ENCODE measurements at places on chromosomes 5 and 9. TPM values are rescaled to one million over a fixed set of nuclear protein-coding genes. Genes with fewer than 3 reads are reported as not detected.

The TYRP1 gene
- not detected for total RNA-seq

The OR2V2 gene
- not detected for total RNA-seq

The NMUR2 gene
- not detected for total RNA-seq

The CYLC2 gene
- not detected for total RNA-seq

The IL33 gene
- total RNA-seq, result 1.2 TPM

The GCNT4 gene
- 2.5 TPM for total RNA-seq

The DAPK1 gene
- 1.0 TPM for total RNA-seq
